ENCODE measurements at places on chromosomes 6 and 20.

DNA sequence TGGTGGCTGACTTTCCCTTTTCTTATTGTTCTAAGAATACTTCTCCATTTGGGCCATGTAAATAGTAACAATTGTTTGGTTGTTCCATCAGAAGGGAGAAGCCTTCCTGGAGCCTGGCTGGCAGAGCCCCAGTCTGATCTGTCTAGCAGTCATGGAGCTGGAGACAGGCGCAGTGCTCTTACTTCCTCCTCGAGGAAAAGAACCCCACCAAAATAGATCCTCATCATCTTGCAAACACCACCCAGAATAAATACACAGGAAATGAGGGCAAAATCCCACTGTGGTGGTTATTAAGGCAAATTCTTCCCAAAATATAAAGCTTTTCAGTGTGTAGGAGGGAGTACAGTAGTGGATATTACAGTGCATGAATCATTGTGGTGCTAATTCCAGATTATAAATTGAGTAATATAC lies 195.1 kb upstream of the SGK1 start:
- DNase-seq: no peak

GRCh38 chr6:117681162-117681741 lies 6.0 kb downstream of the NUS1 start:
- no peak for DNase-seq

GRCh38 chr6:37182736-37183590 lies 13.0 kb downstream of the PIM1 start:
- DNase-seq: no peak

- no peak for DNase-seq
These were observed 28.9 kb upstream of the BHLHE23 start for GRCh38 chr20:63035603-63036185.

DNA sequence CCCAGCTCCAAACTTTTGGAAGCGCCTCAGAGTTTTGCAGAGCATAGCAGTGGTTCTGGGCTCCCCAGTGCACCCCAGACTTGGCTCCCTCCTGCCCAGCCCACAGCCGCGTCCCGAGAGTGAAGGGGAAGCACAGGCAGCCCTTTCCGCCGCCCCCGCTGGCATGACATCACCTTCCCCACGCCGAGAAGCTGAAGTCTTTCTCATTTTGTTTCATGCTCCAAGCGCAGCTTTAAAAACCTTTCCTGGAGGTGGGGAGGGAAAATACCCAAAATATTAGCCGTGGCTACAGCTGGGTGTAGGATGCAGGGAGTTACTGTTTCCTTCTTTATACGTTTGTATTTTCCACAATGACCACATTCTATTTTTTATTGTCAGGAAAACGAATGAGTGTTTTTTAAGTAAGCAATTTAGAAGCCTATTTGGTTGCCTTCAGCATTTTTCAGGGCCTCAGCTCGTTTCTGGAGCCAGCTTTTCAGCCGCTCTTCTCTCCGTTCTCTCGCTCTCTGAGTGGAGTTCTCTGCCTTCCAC lies 72.9 kb downstream of the SNX5 start:
- no peak for DNase-seq

- no peak for DNase-seq
These were observed 82.4 kb downstream of the GJA10 start for GRCh38 chr6:89976694-89977020.

DNA sequence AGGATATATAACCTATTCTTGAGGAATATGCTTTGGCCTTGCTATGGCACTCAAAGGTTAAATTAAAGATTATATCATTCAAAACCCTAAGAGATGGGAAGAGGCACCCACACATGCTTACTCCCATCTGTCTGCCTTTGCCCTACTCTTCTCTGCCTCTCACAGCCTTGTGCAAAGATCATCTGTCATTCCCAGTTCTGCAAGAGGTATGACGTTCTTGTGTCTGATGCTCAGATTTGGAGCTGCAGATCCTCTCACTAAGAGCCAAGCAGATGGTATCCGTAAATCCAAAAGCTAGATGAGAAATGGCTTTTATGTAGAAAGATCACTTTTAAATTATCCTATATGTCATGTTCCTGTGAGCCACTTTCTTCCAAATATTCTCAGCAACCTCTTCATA lies 112.0 kb downstream of the GPR63 start:
- no peak for DNase-seq

DNA sequence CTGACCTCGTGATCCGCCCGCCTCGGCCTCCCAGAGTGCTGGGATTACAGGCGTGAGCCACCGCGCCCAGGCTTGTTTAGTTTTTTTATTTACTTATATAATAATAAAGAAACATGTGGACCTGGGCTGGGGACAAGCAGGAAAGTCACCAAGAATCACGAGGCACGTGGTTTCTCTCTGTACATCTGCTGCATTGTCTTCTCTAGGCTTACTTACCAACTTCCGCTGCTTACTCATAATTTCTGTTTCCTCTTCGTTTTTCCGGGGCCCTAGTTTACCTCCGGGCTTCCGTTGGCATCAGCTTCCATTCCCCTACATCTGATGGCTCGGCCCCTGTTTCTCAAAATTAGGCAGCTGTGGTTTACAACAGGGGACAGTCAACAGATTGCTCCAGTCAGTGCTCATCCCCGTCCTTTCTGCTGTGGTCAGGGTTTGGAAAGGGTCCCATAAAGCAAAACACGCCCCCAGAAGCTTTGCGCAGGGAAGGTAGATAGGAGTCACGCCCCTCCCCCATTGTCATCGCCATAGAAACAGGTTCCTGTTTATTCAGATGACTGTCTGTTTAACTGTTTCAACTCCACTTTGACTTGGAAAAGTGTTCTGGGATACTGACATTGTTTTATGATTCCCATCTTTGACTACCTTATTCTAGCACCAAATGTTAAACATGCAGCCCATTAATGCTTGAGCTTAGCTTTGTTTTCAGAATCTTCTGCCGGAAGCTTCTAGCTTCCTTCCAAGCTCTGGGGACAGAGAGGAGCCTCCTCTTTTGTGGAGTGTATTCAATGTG lies 31.9 kb upstream of the TXLNB start:
- no peak for DNase-seq

DNA sequence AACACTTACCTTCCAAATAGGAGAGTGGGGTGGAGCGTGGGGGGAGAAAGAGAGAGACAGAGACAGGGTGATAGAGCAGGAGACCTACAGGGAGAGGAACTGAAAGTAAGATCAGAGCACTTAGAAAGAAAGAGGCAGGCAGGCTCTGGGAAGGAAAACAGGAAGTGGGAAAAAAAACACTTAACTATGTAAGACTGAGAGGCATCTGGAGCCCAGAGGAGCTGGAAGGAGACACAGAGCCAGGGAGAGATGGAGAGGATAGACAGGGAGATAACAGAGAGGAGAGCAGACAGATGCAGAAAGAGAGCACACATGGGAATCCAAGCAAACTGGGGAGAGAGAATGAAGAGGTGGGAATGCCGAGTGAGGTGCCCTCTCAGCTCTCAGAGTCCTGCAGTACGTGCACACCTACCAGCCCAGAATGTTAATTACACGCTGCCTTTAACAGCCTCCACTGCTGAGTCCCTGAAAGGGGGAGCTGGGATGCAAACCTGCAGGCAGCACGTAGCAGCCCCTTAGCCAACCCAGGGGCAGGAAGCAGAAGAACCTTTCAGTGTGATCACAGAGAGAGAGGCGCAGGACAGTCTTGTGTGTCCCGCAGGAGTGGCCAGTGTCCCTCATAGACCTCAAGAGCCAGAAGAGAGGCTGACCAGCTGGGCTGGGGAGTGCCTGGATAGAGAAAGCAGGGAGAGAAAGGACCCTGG lies 132.7 kb upstream of the LRFN2 start:
- DNase-seq: no peak

GRCh38 chr20:39800548-39800947 lies 838.4 kb downstream of the DHX35 start:
- DNase-seq: no peak

DNA sequence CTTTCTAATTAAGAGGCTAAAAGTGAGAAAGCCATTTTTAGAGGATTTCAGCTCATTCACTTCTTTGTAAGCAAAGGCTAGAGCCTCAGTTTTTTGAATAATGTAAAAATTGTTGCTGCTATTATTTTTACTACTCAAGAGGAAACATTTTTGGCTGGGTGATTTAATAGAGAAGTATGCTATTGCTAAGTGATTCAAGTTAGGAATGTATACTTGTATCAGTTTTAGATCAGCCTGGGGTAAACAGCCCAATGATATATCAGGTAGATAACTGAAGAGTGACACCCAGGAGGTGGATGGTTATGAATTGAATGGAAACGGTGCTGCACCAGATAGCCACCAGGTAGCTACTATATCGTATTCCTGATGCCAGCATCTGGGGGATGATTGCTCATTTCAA lies 9.2 kb downstream of the QKI start:
- DNase-seq: no peak

DNA sequence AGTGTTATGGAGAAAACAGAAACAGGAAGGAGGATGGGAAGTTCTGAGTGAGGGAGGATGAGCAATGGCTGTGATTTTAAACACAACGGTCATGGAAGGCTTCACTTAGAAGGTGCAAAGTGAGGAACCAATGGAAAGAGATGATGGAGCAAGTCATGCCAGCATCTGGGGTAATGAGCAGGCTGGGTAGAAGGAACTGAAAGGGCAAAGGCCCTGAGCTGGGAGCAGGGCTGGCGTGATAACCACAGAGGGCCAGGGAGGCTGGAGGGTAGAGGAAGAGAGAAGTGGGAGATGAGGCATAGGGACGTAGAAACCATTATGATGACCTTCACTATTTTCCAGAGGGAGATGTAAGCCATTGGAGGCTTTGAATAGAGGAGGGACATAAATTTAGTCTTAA lies 43.6 kb downstream of the NHLRC1 start:
- DNase-seq: no peak

DNA sequence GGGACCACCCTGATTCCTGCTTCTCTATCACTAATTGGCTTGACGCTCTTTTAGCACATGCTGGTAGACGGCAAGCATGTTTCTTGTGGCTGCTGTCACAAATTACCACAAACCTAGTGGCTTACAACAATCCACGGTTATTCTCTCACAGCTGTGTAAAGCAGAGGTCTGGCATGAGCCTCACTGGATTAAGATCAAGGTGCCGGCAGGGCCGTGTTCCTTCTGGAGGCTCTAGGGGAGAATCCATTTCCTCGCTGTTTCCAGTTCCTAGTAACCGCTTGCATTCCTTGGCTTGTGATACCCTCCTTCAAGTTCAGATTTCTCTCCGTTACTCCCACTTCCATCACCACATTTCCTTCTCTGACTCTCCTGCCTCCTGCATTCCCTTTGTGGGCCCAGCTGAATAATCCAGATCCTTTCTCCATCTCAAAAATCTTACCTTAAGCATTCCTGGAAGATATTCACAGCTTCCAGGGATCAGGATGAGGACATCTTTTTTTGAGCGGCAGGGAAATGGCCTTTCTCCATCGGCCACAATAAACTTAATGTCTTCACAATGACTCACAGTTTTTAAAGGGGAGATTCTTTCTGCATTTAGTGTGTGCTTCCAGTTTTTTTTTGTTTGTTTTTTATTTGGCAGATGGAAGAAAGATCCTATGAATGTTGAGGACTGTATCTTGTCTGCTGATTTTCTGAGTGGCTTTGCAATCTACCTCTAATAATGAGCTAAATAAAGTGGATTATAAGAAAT lies 39.9 kb downstream of the BMP6 start:
- no peak for DNase-seq

DNA sequence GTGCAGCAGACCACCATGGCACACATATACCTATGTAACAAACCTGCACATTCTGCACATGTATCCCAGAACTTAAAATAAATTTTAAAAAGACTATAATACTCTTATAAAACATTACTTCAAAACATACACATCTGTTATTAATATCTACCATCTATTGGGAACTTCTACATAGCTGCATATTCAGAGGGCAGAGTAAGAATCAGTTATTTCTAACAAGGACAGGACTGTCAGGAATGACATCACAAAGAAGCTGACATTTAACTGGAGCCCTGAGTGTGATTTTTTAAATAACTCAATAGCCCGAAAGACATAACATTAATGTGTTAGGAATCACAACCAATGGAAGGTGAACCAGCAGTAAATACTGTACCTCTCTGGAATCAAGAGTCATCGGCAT lies 276.7 kb upstream of the ECI2 start:
- DNase-seq: no peak

DNA sequence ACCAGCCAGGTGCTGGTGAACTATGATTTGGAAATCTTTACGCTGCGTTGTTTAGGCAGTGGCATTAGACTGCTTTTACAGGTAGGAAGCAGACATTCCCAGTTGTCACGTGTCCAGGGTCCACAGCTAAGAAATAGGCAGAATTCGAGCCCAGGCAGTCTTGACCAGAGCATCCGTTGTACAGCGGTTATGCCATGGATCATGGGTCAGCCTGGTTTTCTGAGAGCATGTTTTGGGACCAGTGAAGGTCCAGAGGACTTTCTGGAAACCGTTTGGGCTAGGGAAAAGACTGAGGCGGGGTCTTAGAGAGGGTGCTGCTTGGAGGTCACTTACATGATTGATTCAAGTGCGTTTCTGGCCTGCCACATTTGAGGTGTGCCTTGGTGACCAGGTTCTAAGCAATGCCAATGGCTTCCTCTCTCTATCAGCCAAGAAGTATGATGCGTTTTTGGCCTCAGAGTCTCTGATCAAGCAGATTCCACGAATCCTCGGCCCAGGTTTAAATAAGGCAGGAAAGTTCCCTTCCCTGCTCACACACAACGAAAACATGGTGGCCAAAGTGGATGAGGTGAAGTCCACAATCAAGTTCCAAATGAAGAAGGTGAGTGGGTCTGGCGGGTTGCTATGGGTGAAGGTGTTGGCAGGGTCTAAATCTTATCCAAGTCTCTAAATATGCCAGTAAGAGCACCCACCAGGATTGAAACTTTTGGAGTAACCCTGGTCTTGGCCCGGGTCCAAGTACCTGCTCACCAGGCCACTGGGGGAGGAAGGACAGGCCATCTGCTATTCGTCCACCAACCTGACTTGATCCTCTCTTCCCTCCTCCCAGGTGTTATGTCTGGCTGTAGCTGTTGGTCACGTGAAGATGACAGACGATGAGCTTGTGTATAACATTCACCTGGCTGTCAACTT lies 1.8 kb downstream of the RPL10A start:
- no peak for DNase-seq

GRCh38 chr20:4559106-4559505 lies 162.6 kb upstream of the PRND start:
- DNase-seq: no peak

DNA sequence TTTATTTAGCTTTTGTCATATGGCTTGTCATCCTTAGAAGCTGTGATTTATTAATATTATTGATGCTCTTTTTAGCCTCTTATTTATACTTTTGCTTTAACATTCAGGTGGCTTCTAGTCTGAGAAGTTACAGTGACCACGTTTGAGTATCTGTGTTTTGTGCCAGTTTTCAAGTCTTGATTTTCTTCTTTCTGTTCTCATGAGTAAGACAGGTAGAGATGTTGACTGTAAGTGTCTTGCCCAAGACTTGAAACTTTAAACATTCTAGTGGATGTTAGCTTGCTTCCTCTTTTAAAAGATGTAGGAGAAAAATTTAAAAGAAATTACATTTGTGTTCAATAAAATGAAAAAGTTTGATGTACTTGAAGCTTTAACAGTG lies 122.6 kb downstream of the LRRC1 start:
- DNase-seq: no peak

DNA sequence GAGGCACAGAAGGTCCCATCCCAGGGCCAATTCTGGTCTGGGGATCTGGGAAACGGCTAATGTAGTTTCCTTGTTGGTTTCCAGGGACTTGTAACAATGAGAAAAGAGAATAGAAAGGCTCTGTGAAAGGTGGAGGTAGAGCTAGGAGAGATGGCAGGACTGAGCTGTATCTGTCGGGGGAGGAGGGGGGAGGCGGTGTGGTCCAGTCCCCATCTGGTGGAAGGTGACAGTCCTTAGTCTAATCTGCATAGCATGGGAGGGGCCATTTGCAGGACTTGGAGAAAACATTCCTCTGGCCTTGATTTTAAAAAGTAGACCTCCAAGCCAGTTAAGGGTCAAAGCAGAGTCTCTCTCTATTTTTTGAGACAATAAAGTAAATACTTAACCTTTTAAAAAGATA lies 137.1 kb downstream of the DNAH8 start:
- DNase-seq: no peak

- no peak for DNase-seq
These were observed 32.1 kb upstream of the PNRC1 start for GRCh38 chr6:89048288-89048923.
